Stimulated activated CD4-positive, alpha-beta T cell treated with anti-CD3 and anti-CD28 coated beads, Interleukin-2, amount 100 ng/mL, for 24 hours (primary cell): ENCODE measurements at places on chromosomes 7 and 10.

DNA sequence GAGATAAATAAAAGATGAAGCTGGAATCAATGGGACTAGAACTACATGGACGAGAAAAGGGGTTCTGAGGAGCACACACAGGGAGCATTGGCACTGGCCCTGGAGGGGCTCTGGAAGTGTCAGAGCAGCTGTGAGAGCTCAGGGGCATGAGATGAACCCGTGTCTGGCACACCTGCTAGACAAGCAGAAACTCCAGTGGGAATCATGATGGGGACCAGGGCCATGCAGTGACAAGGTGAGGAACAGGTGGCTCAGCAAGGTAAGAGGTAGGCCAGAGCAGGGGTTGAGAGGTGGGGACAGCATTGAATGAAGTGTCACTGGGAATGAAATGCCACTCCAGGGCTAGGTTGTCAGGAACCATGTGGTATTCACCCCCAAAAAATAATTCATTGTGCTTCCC, 588.5 kb downstream of the GRID1 start:
- no peak for DNase-seq

DNA sequence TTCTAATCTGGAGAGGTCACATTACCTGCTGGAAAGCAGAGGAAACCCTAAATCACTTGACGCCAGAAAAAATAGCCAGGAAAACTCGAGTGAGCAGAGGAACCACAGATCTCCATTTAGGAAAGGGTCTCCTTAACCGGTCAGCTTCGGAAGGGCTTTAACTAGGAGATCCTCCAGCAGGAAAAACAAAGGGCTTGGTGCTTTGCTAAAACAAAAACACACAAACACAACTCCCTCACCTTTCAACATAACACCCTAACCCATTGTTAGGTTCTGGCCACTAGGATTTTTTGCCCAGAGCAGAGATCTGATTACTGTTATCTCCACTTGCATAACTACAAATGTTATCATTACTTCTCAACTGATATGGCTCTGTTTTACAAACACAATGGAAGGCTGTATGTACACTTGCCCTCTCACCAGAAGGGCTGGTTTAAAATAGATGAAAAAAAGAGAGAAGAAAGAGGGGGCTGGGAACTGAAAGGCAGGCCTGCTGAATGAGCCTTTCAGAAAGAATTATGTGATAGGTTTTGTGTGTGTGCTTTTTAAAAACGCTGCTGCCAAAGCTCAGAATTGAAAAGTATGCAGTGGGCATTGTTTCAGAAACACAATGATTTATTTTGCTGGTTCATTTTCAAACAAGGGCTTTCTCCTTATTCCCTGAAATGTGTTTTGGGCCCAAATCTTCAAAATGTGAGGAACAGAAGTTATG, 161.5 kb downstream of the FGFR2 start:
- no peak for DNase-seq

DNA sequence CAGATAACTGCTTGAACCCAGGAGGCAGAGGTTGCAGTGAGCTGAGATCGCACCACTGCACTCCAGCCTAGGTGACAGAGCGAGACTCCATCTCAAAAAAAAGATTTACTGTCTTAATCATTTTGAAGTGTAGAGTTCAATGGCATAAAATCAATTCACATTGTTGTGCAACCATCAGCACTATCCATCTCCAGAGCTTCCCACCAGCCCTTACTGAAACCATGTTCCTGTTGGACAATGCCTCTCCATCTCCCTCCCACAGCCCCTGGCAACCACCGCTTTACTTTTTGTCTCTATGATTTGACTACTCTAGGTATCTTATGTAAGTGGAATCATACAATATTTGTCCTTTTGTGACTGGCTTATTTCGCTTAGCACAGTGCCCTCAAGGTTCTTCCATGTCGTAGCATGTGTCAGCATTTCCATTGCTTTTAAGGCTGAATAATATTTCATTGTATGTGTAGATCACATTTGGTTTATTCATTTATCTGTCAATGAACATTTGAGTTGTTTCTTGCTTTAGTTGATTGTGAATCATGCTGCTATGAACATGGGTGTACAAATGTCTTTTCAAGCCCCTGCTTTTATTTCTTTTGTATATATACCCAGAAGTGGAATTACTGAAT, 33.1 kb downstream of the NACAD start:
- DNase-seq, result no peak

GRCh38 chr7:86916277-86916825, 143.1 kb downstream of the ELAPOR2 start:
- DNase-seq, result no peak

DNA sequence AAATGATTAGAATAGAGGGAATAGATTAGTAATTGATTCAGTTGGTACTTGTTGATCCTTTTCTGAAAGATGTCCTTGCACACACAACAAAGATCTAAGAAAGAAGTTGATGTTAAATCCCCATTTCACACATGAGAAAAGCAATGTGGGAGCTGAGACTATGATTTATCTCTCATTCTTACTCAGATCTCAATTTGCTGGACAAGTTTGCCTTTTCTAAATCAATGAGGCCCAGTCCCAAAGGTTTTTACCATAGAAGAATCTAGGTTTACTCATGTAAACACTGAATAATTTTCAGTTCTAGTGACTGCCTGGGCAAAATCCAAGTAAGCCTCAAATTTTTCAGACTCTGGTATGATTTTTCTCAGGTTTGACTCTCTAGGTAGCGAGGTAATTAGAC, 25.5 kb upstream of the PLXNA4 start:
- DNase-seq, result no peak

- DNase-seq, result no peak
These were observed 95.3 kb downstream of the HERPUD2 start for GRCh38 chr7:35599645-35600044.

DNA sequence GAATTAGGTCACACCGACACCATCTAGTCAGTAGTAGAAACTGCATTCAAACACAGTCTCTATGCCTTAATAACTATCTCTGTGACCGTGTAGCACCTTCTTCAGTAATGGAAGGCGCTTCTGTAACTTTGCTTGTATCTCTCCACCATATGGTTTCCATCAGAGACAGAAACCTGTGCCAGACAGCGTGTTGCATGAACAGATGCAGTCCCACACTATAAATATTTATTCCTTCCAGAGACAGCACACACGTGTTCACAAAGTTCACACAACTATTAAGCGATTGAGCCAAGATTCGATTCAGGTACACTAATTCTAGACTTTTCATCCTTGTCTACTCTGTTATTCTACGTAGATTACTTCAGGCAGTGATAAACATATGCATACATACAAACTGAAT, 873.9 kb upstream of the MBL2 start:
- no peak for DNase-seq

GRCh38 chr10:71587941-71588573, 131.5 kb downstream of the C10orf105 start:
- no peak for DNase-seq

DNA sequence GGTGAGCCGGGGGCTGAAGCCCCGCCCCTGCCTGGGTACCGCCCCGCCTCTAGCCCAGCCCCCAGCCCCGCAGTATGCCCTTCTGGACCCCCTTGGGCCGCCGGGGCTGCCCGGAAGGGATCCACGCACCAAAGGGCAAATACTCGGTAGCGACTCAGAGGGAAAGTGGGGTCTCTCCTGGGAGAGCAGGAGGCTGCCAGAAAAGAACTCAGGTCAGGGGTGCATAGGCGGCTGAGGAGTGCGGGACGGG, 796 bp downstream of the FBXL15 start:
- no peak for DNase-seq

DNA sequence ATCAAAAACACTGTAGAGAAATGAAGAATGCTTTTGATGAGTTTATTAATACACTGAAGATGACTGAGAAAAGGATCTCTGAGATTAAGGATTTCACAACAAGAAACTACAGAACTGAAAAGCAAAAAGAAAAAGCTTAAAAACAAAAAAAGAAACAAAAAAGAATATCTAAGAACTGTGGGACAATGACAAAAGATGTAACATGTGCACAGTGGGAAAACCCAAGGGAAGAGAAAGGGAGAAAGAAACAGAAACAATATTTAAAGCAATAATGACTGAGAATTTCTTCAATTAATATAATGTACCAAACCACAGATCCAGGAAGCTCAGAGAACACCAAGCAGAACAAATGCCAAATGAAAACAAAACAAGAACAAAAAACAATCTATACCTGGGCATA, 42.2 kb downstream of the TFEC start:
- no peak for DNase-seq

DNA sequence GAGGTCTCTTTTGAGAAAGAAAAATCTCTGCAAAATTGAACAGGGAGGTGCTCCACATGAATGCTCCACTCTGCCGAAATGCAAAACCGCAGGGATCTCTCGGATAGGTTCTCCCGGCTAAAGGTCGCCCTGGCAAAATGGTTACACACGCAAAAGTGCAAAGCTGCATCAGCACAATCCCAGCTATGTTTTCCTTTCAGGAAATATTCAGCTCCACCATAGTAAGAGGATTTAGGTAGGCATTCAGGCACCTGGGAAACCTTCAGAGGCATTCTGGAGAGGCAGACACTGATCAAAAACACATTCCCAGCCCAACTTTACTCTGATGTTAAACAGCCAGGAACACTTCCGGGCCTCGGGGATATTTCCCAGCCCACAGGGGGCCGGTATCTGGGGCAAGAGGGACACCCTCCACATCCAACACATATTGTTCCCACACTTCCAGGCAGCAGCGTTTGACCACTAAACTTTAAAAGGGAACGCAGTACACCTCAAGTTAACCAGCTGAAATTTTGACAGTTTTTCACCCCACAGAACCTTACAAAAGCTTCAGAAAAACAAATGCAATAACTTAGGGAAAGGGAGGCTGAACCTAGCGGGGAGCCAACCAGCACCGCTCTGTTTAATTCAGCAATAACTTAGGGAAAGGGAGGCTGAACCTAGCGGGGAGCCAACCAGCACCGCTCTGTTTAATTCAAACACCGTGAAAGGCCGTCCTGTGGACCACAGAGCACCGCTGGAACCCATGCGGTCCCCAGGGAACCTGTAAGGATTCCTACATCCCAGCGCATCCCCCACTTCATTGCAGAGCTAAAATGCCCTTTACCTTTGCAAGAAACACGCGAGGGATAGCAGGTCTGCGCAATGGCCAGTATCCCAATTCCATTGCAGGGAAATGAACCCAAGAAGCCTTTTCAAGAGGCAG, 45.9 kb downstream of the TNS3 start:
- no peak for DNase-seq
